ENCODE measurements at places on chromosomes 4 and X.

- DNase-seq, result no peak
Measured at GRCh38 chr4:168868044-168868781, 141.8 kb downstream of the CBR4 start.

DNA sequence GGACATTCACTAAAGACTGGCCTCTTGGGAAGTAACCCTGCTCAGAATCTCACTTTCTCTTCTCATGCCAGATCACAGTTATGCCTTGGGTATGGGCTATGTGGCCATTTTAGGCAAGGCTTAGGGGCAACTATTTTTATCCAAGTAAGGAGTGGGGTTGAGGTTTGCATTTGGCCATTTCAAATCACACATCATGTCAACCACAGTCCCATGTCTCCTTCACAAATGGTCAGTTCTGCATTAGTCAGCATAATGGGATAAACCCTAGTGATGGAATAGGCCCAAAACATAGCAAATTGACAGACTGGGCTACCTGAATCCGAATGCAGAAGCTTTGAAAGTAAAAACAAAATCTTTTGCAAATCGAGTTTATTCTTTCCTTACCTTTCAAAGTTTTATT is 827 bp upstream of the RTL3 start:
- no peak for DNase-seq

GRCh38 chr4:107828315-107829090 is 3.8 kb downstream of the SGMS2 start:
- no peak for DNase-seq

- no peak for DNase-seq
Measured at GRCh38 chr4:142278663-142279062, 567.4 kb downstream of the INPP4B start.

DNA sequence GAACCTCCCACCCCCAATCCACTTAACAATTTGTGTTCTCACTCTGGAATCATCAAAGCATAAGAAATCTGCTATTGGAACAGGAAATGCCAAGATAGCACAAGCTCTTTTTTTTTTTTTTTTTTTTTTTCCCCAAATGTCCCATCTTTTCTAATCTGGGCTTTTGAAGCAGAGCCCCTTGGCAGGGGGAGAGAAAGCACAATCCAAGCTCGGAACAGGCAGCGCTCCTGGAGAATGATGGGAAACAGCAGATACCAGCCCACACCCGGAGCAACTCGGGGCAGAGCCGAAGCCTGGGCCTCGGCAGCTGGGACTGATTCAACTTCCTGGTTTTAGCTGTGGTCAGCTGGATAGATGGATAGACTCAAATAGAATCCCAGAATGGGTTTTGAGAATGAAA is 235.1 kb downstream of the QDPR start:
- no peak for DNase-seq

- DNase-seq, result no peak
Measured at GRCh38 chr4:38099020-38099600, 138.9 kb downstream of the PTTG2 start.

DNA sequence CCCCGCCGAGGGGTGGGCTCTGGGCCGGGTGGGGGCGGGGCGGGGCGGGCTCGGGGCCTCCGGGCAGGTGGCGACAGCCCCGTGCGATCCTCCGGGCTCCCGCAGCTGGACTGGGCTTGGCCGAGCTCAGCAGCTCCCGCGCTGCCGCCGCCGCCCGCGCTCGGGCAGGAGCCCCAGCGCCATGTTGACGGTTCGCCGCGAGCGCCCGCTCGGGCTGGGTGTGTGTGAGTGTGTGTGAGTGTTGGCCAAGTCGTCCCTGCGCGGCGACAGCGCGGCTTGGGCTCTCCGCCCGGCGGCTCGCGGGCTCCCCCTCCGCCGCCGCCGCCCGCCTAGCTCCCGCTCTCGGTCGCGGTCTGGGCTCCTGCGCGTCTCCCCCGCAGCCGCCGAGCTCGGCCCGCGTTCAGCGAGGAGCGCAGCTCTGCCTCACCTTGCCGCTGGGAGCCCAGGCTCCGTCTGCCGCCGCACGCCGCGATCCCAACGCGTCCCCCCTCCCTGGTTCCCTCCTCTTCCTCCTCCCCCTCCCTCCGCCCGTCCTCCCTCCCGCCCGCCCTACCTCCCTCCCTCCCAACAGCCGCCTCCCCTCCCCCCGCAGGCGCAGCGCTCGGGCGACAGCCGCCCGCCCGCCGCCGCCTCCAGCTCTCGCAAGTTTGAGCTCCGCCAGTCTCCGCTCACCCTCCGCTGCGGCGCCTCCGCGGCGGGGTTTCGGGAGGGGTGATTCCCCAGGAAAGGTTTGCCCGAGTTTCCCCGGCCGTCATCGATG is at the start of gene BCOR:
BCOR (minus strand) TSS at position 455 of the 760 bp plus-strand sequence. CDS start 20,029 bp downstream, outside the sequence.
- peak; percentile 66 for DNase-seq

GRCh38 chrX:44903107-44903506 is 30.1 kb downstream of the KDM6A start:
- no peak for DNase-seq

DNA sequence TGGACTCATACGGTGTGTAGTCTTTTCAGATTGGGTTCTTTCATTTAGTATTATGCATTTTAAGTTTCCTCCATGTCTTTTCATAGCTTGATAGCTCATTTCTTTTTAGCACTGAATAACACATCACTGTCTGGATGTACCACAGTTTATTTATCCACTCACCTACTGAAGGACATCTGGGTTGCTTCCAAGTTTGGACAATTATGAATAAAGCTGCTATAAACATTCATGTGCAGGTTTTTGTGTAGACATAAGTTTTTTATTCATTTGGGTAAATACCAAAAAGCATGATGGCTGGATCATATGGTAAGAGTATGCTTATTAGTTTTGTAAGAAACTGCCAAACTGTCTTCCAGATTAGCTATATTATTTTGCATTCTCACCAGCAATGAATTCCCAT is 29.0 kb downstream of the CNOT6L start:
- DNase-seq, result no peak

GRCh38 chrX:97524340-97524739 is 640.6 kb downstream of the RPA4 start:
- no peak for DNase-seq

- DNase-seq, result no peak
Measured at GRCh38 chr4:4992833-4993232, 26.4 kb downstream of the CYTL1 start.

DNA sequence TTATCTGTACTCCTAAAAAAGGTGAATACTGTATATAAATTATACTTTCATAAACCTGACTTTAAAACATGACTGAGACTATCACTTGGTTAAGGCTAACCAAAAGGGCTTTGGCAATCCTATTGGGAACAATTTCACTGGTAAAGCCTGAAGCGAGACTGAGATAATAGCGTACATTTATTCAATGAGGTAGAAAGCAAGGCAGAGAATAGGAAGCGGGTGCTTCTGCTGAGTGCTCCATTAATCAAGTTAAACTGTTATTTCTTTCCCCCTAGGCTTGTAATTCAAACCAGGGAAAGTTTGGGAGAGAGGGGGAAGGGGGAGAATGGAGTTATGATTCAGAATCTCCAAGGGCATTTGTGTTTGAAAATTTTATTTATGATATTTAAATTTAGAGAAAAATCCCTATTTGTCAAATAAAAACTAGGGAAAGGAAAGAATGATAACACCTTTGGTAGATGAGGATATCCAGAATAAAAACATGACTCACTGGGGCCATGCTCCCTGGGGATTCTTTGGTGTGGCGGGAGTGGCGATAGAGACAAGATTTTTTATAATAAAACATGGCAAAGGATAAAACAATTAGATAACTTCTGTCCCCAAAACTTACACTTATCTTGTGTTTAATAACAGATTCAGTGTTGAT is 34.6 kb upstream of the SORBS2 start:
- DNase-seq, result no peak

- DNase-seq, result no peak
Measured at GRCh38 chr4:132026166-132026565, 1122.9 kb upstream of the PCDH10 start.

DNA sequence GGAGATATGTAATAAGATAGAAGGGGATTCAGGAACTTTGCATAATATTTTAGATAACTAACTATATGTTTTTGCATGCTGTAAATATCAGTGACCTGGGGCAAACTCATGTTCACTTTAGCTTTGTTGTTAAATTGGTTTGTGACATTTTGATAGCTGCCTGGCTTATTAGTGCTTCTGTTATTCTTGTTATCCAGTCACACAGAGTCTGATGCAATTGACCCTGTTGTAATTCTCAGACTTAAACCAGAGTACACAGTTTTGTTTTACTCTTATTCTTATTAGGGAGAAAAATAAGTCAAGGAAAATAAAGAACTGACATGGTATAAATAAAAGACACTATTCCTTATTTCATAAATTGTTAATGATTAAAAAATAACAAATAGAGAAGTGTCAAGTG is 516.7 kb upstream of the SLIT2 start:
- no peak for DNase-seq

DNA sequence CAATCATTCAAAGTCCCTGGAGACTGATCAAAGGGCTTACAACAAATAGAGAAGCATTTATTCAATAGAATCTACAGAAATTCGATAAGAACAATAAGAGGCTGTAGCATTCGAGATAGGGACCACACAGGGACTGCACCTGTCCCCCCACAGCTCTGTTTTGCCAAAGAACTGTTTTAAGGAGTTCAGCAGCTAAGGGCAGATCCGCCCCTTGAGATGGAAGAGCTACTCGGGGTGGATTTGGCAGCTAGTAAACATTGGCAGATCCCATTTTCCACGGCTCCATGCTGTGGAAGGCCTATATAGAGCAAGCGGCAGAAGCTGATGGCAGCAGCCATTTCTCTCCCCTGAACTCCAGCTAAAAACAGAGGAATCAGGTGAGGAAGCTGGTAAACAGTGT is 75.7 kb downstream of the GPR82 start:
- DNase-seq, result no peak

GRCh38 chr4:10082047-10082446 is 34.6 kb downstream of the WDR1 start:
- no peak for DNase-seq

DNA sequence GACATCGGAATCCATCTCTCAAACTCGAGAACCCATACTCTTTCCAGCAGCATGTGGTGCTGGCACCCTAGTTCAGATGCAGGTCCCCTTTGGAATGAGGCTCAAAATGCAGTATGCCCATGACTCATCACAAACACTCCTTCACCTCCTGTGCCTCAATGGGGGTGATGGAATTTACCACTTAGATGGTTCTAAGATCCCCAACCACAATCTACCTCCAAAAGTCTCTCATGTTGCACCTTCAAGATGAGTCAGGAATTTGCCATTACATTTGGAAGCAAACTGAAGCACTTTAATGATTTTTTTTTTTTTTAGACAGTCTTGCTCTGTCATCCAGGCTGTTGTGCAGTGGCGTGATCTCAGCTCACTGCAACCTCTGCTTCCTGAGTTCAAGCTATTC is 8.5 kb upstream of the MID1 start:
- no peak for DNase-seq

GRCh38 chr4:55725057-55725456 is 89.0 kb upstream of the NMU start:
- DNase-seq, result no peak

DNA sequence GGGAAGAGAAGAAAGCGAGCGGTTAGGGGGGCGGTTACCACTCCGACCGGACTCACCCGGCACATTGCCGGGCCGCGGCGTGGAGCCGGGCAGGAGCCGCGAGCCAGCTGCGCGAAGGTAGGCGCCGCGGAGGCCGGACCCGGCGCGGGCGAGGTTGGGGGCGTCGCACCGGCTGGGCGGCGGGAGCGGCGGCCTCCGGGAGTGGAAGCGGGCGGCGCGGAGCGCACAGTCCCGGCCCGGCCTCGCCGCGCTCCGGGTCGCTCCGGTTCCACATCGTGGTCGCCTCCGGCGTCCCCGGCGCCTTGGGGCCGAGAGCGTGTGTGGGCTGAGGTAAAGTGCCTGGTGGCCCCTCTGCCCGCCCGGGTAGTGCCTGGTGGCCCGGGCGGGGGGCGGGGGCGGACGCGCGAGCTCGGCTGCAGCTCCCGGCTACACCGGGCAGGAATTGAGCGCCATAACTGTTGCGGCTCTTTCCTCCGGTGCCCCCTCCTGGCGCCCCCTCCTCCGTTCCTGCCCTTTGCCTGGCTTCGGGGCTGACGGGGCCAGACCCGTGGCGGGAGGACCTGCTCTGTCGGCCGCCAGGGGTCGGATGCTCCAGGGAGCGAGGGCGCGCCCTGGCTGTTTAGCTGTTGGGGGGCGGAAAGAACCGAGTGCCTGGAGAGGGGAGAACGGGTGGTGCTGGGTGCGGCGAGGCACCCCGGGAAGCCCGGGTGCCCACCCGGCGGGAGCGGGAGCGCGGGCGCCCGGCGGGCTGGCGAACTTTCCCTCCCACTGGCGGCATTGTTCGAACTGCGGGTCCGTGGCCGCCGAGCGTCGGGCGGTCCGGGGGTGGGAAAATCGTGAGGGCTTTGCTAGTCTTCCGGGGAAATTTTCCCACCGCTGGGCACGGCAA is 626 bp downstream of the JADE3 start:
- DNase-seq, result peak; percentile 10

GRCh38 chr4:157115613-157116335 is 39.8 kb downstream of the GLRB start:
- no peak for DNase-seq

Measured in T follicular helper cell (primary cell).